Stimulated activated CD4-positive, alpha-beta T cell treated with anti-CD3 and anti-CD28 coated beads, Interleukin-1b, Interleukin-23, amount 100 ng/mL, for 4 hours (primary cell): ENCODE measurements at places on chromosomes 1 and 21.
A peak's percentile ranks its signal among the peaks of the same experiment; 100 is the strongest.

- no peak for DNase-seq
Measured at GRCh38 chr1:242318140-242318539, 206.4 kb downstream of the PLD5 start.

DNA sequence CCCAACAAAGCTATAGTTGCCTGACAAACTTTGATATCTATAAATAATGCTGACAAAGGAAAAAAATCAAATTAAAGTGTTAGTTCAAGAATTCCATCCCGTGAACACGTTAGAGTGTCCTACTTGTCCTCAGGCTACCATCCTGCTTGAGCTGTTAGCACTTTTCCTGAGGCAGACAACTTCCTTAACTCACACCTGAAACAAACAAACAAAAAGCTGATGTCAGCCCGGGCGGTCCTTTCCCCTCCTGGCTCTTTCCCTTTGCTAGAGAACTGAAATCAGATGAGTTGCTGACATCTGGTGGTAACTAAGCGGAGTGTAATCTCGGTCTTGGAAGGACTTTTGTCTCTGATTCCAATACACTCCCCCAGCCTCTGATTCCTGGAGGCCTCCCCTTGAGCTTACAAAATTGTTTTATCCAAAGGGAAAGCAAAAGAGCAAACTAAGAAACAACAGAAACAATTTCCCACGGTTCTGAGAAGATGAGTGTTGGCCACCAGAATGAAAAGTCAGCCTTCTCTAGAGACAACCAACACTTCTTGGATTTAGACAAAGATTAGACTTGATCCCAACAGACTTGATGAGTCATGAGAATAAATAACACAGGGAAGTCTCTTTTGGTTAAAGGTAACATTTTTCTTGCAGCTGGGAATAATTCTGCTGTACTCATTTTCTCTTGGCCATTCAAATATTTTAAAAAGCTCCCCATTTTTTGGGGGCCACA is 135.4 kb downstream of the PROX1 start:
- DNase-seq: no peak

DNA sequence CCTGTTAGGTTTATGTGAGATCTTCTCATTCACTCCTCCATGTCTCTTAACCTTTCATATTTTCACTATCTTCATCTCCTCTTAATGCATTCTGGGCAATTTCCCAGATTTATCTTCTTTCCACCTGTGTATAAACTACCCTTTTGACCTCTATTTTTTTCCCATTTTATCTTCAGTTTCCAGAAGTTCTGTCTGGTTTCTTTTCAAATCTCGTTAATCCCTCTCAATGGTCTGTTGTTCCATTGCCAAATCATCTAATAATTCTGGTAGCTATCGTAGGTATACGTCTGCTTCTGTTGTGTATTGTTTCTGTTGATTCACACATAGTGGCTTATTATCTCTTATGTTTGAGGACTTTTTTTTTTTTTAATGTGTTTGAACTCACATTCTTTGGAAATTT is 25.7 kb upstream of the HYI start:
- no peak for DNase-seq

DNA sequence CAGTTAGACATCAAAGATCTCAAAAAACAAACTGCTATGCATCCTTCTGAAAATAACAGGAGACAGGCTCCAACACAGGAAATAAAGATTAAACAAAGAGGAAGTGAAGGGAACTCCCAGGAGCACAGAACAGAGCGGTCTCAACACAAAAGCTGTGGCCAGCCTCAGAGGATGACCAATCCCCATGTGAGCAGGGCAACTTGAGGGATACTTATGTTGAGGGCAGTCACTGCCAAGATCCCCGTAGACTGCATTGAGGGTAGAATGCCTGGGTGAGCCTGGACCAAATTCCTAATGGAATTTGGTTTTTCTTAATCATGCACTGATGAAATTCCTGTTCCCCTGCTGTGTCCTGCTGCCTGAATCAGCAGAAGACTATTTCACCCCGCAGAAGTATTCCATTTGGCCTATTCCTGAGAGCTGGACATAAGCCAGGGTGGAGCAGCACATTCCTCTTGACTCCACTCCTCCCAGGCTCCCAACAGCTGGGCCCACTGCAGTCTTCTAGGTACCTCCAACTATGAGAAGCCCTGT is 49.0 kb downstream of the JAK1 start:
- no peak for DNase-seq

GRCh38 chr1:47561523-47562007 is 123.7 kb downstream of the FOXD2 start:
- no peak for DNase-seq

DNA sequence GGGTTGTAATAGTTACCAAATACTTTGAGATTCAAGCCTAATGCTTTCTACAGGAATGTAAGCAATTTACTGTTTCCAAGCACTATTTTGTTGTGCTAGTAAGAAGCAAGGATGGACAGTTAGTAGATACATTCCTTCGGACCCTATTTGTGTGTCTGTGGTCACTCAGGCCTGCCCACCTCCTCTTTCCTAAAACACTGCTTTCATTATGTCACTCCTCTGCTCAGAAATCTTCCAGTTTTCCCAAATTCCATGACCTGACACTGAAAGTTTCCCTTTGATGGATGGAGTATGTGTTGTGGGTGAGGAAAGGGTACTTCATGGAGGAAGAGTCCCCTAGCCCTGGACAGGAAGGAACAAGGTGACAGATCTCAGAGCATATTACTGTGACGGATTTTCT is 141.1 kb downstream of the DISP1 start:
- DNase-seq: no peak

GRCh38 chr1:119040489-119040888 is 52.3 kb upstream of the TBX15 start:
- no peak for DNase-seq

- no peak for DNase-seq
Measured at GRCh38 chr1:116674751-116675150, 7.2 kb upstream of the IGSF3 start.

DNA sequence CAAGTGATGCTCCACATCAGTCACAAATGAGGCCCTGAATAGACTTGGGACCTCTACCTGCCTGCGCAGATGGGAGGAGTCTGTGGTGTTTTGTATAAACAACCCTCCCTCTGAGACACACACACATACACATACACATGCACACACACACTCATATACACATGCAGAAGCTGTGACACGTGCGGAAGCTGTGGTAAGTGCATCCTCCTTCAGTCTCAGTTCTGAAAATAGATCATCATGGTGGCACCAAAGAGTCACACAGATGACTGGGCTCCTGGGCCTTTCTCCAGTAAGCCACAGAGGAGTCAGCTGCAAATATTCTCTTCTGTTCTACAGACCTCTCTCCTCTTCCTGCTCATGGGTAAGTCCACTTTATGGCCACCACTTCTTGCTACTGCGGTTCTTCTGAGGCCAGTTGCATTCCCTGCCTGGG is at the start of gene LY9:
LY9 (plus strand) TSS at position 224 of the 433 bp plus-strand sequence; CDS start at position 238, 14 bp downstream.
- peak; percentile 45 for DNase-seq

GRCh38 chr1:242448910-242449645 is 75.4 kb downstream of the PLD5 start:
- no peak for DNase-seq

DNA sequence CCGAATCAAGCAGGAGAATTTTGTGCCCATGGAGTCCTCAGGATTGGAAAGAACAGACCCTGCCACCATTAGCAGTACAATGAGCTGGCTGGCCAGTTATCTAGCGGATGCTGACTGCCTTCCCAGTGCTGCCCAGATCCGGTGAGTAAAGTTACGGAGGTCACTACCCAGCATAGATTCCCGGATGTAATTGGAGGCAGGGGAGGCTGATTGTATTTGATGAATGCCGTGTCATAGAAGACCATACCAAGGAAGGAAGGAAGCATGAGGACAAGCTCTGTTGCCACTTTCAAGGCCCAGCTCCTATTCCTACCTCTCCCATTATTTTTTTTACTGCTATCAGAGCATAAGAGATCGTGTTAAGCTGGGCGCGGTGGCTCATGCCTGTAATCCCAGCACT is 26.2 kb upstream of the VAMP3 start:
- no peak for DNase-seq

- DNase-seq: no peak
Measured at GRCh38 chr1:38022810-38023209, 10.3 kb downstream of the UTP11 start.

DNA sequence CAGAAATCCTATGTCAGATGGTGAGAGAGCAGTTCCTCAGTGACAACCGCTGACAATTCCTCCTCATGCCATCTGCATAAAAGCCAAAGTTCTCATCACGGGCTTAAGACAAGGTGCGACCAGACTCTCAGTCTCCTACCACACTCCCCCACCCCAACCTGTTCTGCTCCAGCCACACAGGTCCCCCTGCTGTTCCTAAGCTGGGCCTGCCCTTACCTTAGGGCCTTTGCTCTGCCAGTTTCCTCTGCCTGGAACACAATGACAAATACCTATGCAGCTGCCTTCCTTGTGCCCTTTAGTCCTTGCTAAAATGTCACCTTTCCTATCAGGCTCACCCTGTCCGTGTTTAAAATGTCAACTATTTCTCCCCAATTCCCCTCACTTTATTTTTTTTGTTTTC is 382.2 kb downstream of the NTNG1 start:
- no peak for DNase-seq

DNA sequence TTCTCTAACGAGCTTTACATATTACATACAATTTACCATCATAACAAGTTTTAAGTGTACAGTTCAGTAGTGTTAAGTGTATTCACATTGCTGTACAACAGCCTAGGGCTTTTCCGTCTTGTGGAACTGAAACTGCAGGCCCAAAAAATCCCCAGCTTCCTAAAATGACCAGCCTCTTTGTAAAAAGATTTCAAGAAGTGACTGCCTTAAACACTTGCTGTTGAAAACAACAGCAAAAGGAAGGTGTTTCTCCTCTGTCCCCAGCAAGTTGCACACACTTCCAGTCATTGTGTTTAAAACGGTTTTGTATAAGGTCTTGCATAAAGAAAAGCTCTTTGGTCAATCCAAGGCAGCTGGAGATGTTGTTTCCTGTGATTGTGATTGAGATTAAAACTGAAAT is 16.0 kb upstream of the GBP1 start:
- DNase-seq: no peak

DNA sequence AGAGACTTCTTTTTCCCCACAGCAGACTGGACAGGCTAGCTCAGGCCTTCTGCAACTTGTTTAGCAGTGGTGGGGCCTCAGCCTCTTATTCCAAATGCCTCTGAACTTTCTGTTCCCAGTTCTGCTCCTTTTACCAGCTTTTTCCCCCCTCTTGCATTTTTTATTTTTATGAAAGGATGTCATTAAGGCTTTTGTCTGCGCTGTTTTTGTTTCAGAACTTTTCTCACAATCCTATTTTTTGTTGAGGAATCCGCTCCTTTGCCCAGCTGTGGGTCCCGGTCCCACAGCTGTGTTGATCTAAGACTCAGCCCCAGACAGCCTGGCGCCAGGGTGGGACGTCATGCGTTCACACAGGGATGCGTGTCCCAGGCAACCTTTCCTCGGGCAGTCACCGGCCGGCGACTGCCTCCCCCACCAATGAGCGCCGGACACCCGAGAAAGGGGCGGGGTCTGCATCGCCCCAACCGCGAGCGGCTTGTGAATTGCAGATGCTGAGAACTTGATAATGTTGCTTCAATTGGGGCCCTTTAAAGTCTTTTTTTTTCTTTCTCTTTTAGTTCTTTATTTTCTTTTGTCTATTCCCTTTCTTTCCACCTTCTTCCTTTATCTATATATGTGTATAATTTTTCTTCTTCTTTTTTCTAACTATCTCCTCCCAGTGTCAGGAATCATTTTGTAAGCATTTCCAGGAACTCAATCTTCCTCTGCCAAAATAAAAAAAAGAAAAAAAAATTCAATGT is 3.0 kb upstream of the ID3 start:
- DNase-seq: no peak

DNA sequence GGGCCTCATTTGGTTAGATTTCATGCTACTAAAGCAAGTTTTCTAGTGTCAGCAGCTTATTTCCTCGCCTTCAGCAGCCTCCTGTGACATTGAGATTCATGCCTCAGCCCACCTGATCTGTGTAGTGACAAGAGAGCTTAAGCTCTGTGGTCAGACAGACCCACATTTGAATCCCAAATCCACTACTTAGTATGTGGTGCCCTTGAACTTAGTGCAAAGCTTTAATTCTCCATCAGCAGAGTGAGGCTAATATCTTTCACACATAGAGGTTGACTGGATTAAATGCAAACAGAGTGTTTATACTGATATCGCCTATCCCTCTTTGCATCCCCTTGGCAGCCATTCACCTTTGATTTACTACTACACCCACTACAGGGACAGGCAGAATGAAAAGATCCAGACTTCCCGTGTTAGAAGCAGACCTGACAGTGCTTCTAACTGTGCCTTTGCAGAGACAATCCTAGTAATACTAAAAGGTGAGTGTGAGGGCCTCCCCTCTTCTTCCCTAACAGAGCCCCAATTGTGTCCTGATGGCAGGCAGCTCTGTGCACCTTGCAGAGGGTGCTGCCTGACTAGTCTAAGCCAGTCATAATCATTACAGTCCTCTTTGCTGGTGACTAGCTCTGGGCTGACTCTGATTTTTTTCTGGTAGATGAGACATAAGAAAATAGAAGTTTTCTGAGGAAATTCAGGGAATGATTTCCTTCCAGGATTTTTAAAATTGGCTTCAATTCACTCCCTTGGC is 264.0 kb downstream of the CTH start:
- no peak for DNase-seq

DNA sequence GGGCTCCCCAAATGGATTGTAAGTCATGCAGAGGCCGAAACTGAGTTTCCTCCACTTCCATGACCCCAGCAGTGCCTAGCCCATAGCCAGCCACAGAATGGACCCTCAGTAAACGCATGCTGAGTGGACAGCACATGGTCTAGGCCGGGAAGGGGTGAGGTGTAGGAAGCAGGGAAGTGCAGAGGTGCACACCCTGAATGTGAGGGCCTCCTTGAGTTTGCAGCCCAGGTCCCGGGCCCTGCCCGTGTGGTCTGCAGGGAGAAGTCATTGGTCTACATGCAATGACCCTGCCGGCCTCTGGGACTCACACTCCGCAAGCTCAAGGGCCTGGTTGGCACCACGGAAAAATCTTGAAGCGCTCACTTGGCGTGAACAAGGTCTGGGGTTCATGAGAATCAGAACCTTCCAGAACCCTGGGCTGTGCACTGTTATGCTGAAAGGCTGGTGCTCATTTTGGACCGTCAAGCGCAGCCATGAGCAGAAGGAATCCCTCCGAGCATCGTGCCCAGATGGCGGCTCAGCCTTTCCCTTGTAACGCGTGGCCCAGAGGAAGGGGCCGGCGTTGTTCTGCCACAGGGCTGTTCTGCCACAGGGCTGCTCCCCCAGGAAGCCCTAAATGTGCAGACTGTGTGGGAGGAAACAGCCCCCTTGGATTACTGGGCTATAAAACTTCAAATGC is 66.4 kb downstream of the PSMG1 start:
- DNase-seq: no peak

GRCh38 chr1:246579818-246580217 is 13.6 kb downstream of the CNST start:
- DNase-seq: no peak
